NCI-H1694 treated with DMSO at 0.1 percent for 48 hours (cell line): ENCODE measurements at places on chromosomes 3 and 15.

DNA sequence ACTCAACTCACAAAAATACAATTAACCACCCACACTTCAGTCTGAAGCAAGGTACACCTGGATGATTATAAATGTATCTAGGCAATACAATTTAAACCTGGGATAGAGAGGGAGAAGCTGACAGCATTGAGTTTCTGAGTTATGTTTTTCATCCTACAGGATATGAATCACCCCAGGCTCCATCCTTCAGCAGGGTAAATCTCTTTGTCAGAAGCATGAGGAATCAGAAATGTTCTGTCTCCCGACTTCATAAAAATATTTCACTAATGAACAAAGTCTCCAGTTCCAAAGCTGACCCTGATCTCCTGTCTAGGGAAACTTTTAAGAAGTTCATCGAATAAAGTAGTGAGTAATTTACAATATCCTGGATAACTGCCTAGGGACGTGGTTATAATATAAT lies 25.5 kb upstream of the FRMD4B start:
- no peak for DNase-seq

- no peak for DNase-seq
Measured at GRCh38 chr15:79003896-79004295, 59.0 kb upstream of the CTSH start.

DNA sequence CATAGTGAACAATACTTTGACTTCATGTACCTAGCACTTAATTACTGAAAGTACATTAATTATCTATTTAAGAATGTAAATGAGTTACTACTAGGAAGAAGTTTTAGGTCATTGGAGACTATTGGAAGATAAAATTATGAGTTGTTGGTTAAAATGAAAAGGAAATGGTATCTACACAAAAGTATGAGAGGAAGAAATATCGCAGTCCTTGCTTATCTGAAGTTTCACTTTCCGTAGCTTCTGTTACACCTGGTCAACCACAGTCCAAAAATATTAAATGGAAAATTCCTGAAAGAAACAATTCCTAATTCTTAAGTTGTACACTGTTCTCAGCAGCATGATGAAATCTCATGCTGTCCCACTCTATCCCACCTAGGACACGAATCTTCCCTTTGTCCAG lies 57.8 kb downstream of the HACD2 start:
- no peak for DNase-seq

- no peak for DNase-seq
Measured at GRCh38 chr15:43948691-43949325, 122.0 kb downstream of the WDR76 start.

DNA sequence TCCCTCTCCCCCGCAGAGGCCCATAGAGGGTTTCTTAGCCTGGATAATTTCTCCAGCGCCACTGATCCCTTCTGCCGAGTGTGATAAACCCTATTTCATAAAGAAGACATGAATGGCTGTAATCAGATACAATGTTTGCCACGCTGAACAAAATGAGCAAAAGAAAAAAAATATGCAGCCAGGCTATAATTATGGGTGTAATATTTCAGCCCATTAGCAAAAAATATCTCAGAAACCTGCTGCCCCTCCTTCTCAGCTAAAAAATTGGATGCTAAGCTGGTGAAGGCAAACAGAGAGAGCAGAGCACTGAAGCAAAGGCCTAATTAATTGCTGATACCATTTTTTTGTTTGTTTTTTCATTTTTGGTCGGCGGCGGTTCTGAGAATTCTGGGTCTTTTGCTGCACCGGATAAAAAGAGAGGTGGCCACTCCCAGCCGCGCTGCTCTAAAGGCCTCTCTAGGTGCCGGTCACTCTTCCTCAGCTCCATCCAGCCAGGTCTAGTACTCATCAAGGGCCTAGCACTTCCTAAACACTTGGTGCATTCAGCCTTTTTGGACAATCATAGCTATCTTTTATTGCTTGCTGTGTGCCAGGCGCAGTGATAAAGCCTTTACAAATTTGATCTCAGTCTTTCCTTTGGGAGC lies 128.7 kb upstream of the TLE3 start:
- DNase-seq, result no peak

- no peak for DNase-seq
Measured at GRCh38 chr3:17852217-17852616, 109.8 kb upstream of the TBC1D5 start.

DNA sequence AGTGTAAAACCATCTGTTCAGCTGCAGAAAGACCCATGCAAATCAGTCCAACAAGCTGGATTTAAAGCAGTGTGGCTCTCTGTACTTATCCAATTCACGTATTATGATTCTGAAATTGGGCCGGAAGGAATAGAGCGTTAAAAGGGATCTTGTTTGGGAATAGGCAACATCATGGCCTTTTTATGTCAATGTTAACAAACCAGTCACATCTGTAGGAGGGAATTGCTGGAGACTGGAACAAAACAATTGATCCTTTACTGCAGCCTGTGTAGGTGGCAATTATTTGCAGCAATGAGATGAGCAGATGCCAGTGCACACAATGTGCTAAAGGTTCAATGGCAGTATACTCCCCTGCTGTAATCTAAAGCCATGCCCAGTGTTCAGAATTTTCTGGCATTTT lies 887.4 kb upstream of the ROBO1 start:
- DNase-seq, result no peak

- no peak for DNase-seq
Measured at GRCh38 chr15:26197719-26198118, 334.6 kb upstream of the ATP10A start.

DNA sequence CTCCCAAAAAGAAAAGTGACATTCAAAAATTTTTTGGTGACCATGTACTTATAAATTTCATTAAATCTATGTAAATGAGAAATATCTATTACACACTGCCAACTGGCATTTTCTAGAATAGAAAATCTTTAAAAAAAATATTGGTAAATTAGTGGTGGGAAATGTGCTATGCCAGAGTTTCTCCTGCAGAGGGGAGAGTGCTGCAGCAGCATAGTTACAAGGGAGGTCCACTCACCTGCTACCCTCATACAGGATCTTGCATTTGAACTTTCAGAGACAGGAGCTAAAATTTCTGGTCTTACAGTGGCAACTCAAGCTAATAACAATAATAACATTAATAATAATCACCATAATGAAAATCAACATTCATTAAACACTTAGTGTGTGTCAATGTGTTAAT lies 459.6 kb downstream of the NSUN3 start:
- no peak for DNase-seq

DNA sequence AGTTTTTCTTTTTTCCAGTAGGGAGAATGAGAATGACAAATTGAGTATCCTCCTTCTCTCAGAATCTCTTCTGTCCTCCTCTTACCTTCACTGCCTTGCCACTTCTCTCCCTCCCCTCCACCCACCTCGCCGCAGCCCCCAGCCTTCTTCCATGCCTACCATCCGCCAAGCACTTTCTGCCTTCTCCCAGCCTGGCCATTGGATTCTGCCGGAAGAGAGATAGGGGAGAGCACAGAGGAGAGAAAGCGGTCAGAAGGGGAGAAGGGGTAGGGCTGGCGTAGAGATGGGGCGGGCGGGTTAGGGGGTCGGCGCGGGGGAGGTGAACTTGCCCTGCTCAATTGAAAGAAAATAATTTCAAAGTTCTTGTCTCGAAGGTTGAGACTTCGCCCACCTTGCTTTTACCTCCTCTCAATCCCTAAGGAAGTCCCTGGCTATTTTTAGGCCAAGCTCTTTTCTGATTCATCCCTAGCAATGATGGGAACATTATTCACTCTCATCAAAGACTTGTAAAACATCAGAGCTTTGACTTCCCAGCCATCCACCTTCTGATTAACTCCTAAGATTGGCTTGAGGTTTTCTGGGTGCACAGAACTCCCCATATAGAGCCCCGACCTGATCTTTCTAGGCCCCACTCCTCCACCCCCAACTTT lies 811 bp downstream of the C3orf52 start:
- no peak for DNase-seq

GRCh38 chr3:122076491-122077292 lies 21.5 kb downstream of the CD86 start:
- DNase-seq, result no peak

GRCh38 chr3:108698461-108698860 lies 58.7 kb downstream of the RETNLB start:
- no peak for DNase-seq

DNA sequence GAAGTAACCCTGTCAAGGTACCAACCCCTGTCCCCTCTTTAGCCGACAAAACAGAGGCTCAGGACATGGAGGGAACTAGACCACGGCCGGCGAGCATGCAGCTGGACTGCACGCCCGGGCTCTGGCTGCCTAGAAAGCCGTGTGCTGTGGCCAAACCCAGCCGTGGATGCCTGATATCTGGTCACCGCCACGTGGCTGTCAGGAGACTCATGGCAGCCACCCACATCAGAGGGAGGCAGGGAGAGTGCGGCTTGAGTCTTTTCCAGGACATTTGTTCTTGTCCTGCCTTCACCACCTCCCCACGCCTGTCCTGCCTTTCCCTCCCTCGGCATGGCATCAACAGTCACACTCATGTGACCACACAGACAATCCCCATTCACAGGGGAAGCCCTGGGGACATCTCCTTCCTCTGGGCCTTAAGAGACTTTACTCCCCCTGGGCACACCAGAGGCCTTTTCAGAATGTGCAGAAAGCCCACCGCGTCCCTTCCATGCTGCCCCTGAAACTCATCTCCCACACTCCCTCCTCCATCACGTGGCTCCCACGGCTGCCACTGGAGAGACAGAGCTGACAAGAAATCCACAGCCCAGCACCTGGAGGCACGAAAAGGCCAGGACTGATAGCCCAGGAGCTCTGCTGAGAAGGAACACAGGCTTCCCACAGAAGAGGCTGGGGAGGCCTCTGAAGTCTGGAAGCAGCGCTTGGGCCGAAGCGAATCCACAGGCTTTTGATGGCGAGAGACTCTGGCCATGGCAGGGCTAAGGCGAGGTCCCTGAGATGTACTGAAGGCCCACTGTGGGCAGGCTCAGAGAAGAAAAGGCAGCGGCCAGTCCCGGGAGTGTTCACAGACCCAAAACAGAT lies 71.2 kb upstream of the IQSEC1 start:
- no peak for DNase-seq

GRCh38 chr3:51243924-51244323 lies 141.2 kb upstream of the MANF start:
- no peak for DNase-seq

- DNase-seq, result peak; percentile 35
Measured at GRCh38 chr15:36844534-36844998, 255.8 kb downstream of the MEIS2 start.

- DNase-seq, result no peak
Measured at GRCh38 chr3:4582624-4583023, 89.5 kb downstream of the ITPR1 start.

DNA sequence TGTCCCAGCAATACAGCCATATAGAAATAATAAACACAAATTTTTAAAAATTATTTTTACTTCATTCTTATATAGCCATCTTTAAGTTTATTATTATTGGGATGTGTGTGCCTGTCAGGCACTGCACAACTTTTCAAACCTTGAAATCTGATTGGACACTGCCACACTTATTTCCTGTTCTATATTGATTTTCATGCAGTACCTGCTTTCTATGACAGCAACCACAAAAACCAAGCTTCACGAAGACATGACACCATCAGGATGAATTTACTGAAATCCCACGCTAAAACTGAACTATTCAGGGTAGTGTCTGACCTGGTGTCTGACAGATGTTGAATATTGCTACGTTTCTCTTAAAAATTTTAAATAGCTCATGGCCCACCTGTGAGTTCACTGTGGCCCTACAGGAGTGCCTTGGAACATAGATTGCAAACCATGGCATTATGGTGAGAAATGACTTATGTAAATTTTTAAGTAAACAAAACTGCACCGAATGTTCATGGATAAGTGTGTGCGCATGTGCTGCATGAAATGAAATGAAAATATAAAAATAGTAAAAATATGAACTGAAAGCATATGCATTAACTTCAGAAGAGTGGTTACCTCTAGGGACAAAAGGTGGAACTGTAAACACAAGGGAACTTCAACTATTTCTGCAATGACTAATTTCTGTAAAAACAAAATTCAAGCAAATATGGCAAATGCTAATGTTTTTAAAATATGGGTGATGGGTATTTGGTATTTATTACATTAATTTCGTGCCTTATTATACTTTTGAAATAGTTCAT lies 152.3 kb downstream of the ZBTB20 start:
- no peak for DNase-seq

DNA sequence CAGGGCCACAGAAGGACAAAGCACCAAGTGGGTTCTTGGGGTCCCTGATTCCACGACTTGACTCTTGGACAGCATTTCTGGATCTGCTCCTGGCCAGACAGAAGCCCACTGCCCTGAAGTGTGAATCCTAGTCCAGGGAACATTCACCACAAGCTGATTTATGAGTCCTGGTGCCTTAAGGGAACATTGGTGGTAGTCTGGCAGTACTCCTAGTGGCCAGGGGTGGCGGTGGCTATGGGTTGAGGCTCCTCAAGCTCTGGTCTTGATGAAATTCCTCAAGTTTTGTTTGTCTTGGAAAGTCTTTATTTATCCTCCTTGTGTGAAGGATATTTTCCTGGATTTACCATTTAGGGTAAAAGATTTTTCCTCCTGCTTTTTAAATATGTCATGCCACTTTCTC lies 307.5 kb downstream of the PYDC2 start:
- no peak for DNase-seq

- no peak for DNase-seq
Measured at GRCh38 chr3:13590841-13591520, 42.1 kb downstream of the FBLN2 start.

DNA sequence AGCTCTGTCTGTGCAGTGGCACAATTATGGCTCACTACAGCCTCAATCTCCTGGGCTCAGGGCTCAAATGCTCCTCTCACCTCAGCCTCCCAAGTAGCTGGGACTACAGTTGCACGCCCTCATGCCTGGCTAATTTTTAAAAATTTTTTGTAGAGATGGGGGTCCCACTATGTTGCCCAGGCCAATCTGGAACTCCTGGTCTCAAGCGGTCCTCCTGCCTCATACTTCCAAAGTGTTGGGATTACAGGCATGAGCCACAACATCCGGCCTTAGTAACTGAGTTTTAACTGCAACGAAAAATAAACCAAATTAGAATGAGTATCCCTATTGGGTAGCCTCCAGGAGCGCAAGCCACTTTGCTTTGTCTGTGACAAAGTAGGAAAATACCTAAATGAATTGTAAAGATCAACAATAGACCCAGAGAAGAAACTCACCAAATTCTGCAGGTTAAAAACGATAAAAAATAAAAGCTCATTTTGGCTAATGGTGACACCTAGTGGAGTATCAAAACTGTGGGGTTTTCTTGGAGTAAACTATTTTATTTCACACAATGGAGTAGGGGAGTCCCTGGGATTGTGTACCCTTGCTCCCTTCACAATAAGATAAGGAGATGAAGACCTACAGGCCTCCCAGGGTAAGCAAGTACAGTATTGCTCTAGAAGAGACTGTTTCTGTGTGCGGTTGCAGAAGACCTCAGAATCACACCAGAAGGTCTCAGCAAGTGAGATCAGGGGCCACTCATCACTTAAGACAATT lies 21.0 kb upstream of the CA12 start:
- peak; percentile 60 for DNase-seq

DNA sequence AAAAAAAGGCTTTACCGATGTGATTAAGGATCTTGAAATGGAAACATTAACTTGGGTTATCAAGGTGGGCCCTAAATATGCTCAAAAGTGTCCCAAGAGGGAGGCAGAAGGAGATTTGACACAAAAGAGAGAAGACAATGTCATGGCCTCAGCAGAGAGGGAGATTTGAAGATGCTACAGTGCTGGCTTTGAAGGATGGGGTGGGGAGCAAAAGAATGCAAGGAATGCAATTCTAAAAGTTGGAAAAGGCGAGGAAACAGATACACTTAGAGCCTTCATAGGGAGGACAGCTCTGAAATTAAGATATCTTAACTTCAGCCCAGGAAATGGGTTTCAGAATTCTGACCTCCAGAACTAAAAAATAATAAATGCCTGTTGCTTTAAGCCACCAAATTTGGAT lies 314.5 kb upstream of the CCDC54 start:
- no peak for DNase-seq

- no peak for DNase-seq
Measured at GRCh38 chr3:190644766-190645165, 130.9 kb downstream of the IL1RAP start.

GRCh38 chr3:78822726-78823125 lies 945.1 kb downstream of the ROBO1 start:
- DNase-seq, result no peak
